ENCODE measurements at places on chromosomes 4 and X.

GRCh38 chr4:10730590-10730989 lies 46.0 kb upstream of the CLNK start:
- DNase-seq = no peak

DNA sequence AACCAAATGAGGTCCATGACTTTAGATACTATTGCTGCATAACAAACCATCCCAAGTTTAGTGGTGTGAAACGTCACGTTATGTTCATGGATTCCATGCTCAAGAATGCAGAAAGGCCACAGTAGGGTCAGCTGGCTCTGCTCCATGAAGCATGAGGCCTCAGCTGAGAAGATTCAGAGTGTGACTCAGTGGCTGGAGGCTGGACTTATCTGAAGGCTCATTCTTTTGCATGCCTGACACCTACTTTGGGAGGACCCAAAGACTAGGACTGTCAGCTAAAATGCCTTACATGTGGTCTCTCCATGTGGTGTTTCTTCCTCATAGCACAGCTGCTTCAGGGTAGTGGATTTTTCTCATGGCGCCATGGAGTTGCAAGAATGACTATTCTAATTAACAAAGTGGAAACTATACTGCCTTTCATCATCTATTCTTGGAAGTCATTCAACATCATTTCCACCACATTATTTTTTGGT lies 11.5 kb upstream of the CCDC149 start:
- no peak for DNase-seq

GRCh38 chr4:1010395-1011021 lies 918 bp upstream of the FGFRL1 start:
- DNase-seq = no peak

- no peak for DNase-seq
These were observed 550.9 kb upstream of the BOD1L1 start for GRCh38 chr4:14178421-14178820.

DNA sequence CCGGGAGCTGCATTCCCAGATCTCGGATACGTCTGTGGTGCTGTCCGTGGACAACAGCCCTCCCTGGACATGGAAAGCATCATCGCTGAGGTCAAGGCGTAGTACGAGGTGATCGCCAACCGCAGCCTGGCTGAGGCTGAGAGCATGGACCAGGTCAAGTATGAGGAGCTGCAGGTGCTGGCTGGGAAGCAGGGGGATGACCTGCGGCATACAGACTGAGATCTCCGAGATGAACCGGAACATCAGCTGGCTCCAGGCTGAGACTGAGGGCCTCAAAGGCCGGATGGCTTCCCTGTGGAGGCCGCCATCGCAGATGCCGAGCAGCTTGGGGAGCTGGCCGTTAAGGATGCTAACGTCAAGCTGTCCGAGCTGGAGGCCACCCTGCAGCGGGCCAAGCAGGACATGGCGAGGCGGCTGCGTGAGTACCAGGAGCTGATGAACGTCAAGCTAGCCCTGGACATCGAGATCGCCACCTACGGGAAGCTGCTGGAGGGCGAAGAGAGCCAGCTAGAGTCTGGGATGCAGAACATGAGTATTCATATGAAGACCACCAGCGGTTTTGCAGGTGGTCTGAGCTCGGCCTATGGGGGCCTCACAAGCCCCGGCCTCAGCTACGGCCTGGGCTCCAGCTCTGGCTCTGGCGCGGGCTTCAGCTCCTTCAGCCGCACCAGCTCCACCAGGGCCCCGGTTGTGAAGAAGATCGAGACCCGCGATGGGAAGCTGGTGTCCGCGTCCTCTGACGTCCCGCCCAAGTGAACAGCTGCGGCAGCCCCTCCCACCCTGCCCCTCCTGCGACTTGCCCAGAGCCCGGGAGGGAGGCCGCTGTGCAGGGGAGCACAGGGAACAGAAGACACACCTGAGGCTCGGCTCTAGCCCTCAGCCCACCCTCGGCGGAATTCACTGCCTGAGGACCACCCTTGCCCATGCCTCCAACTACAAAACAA lies 29.4 kb upstream of the GABRA3 start:
- no peak for DNase-seq

DNA sequence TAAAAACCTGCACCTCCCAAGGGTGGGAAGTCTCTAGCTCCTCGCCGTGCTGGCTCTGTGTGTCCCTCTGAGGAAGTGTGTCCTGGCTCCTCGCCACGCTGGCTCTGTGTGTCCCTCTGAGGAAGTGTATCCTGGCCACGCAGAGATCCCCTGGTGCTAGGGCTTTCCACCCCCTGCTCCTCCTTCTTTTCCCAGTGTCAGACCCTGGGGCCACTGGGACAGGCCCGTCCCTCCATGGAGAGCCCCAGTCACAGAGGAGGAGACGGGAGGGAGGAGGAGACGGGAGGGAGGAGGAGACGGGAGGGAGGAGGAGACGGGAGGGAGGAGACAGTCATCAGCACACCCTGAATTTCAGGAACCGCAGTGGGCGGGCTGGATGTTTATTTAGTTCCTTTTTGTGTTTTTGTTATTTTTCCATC lies 53.8 kb upstream of the HGFAC start:
- no peak for DNase-seq

DNA sequence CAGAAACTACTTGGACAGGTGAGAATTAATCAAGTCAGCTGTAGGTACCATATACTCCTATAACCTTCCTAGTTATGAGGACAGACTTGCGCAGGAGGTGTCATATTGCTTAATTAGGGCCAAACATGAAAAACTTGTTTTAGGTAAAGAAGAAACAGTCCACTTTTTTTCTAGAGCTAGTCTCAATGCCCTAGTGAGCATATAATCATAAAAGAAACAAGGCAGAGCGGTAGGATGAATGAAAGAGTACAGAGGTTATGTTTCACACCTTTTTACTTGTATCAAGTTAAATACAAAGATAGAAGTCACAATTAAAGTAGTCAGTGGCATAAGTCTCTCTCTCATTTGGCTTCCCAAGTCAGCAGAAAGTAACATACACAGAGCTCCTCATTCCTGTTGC lies 88.9 kb downstream of the RPS6KA6 start:
- no peak for DNase-seq

GRCh38 chr4:40244606-40245005 lies 47.8 kb downstream of the RHOH start:
- no peak for DNase-seq

- DNase-seq = no peak
These were observed 51.0 kb downstream of the NIPAL1 start for GRCh38 chr4:48067536-48067935.

GRCh38 chr4:23235628-23236390 lies 543.1 kb downstream of the GBA3 start:
- DNase-seq = no peak

All from NK-92 treated with Interleukin-12 subunit alpha and Interleukin-12 subunit beta, amount 100 ng/mL, for 24 hours (cell line).